Mesenchymal stem cell (in vitro differentiated cells and primary cell): ENCODE measurements at places on chromosomes 4 and X.

GRCh38 chr4:23333556-23333945 lies 556.3 kb downstream of the PPARGC1A start:
- no peak for DNase-seq

- DNase-seq, result no peak
Observed at GRCh38 chr4:91284480-91284879, 1019.3 kb upstream of the GRID2 start.

GRCh38 chr4:78439328-78439727 lies 112.2 kb upstream of the ANXA3 start:
- no peak for DNase-seq

GRCh38 chrX:51144828-51145442 lies 187.7 kb upstream of the NUDT10 start:
- DNase-seq, result peak; percentile 11

GRCh38 chr4:6258741-6259140 lies 10.9 kb upstream of the WFS1 start:
- no peak for DNase-seq

- DNase-seq, result no peak
Observed at GRCh38 chrX:21305799-21306336, 68.3 kb upstream of the CNKSR2 start.
